HS-5 (cell line): ENCODE measurements at places on chromosomes 13 and 19.

- no peak for DNase-seq
Observed at GRCh38 chr13:100625447-100625846, 36.9 kb upstream of the GGACT start.

DNA sequence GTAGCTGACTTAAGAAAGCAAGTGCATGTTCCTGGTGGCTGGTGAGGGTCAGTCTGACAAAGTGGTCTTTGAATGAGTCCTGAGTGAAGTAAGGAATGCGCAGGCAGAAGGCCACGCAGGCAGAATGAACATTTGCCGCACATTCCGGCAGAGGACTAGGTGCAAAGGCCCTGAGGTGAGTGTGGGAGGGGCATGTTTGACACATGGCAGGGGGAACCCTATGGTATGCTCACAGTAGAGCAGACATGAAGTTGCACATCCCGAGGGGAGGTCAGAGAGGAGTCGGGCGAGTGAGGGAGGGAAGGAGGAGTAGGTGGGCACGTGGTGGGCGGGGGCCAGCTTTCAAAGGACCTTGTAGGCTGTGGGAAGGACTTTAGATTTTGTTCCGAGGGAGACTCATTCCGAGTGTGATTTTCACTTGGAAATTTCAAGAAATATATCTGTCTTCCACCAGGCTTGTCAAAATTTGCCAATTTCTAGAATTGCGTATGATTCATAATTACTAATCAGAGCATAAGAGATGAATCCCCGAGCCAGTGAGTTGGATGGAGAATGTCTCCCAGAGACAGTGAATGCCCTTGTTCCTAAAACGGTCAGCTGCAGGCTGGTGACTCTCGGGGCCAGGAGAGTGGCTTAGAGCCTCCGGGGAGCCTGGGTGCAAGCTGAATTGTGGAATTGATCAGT lies 40.3 kb downstream of the ERICH6B start:
- no peak for DNase-seq

- no peak for DNase-seq
Observed at GRCh38 chr19:8973501-8974091, 36.6 kb downstream of the MUC16 start.

DNA sequence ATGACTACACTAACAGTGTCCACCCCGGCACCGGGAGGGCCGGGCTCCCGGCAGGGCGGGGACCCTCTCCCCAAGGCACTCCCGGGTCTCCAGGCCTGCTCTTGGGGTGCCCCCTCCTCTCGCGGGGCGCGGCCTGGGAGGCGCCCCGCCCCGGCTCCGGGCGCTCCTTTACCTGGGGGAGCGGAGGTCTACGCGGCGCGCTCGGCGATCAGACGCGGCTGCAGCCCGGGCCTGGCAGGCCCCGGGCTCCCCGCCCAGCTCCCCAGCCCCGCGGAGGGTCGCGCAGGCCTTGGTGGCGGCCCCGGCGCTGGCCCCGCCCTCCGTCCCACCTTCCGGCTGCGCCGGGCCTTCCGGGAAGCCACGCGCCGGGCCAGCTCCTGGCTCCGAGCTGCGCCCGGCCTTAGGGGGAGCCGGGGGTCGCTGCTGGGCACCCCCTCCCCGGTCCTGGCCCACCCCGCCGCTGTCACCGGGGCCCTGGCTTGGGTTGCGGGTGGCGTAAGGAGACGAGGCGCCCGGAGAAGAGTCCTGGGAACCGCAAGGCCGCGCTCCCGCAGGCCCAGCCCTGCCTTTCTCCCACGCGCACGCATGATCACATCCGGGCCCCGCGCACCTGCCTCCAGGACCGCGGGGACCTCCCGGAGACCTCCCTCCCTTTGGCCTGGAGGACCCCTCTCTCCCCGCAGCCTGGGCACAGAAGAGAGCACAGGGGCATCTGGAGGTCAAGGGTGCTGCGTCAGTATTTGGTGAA lies at the start of gene C19orf12:
TSS of gene C19orf12 (minus strand) at position 309 of the 748 bp plus-strand sequence. CDS start 6,848 bp downstream, outside the sequence.
- no peak for DNase-seq

- no peak for DNase-seq
Observed at GRCh38 chr13:85549819-85550218, 249.4 kb downstream of the SLITRK6 start.

- no peak for DNase-seq
Observed at GRCh38 chr19:4596033-4596904, 36.8 kb upstream of the SEMA6B start.

DNA sequence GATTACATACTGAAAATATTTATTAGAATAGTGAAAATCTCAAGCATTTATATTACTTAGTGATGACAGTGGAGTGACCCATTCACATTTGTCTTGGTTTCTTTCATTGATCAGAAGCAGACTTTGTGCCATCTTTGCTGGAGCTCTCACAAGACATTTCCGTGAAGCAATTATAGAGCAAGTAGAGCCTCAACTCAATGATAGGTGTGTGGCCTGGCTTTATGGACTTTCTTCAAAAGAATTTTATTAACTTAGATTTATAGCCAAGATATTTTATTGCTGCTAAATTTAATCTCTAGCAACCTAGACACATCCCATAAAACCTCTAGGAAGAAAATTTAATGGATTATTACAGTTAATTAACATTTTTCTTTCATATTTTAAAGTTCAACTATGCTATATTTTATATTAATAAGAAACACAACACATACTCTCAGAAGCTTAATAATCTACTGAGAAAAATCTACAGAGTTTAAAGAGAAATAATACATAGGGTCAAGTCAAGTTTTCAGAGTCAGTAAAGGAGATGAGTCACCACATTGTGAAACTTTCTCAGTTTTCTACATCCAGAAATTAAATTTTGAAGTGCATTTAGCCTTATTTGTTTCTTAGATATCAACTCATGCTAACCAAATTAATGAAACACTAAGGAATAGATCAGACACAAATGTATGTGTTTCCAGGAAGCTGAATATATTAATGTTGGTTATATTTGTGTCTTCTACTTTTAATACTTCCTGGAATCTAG lies 160.5 kb downstream of the LACC1 start:
- no peak for DNase-seq

GRCh38 chr13:113629866-113630265 lies 28.1 kb downstream of the ATP4B start:
- DNase-seq: no peak

- no peak for DNase-seq
Observed at GRCh38 chr13:21164631-21165030, 11.7 kb downstream of the SKA3 start.

GRCh38 chr13:35014606-35015213 lies 72.6 kb downstream of the NBEA start:
- no peak for DNase-seq

DNA sequence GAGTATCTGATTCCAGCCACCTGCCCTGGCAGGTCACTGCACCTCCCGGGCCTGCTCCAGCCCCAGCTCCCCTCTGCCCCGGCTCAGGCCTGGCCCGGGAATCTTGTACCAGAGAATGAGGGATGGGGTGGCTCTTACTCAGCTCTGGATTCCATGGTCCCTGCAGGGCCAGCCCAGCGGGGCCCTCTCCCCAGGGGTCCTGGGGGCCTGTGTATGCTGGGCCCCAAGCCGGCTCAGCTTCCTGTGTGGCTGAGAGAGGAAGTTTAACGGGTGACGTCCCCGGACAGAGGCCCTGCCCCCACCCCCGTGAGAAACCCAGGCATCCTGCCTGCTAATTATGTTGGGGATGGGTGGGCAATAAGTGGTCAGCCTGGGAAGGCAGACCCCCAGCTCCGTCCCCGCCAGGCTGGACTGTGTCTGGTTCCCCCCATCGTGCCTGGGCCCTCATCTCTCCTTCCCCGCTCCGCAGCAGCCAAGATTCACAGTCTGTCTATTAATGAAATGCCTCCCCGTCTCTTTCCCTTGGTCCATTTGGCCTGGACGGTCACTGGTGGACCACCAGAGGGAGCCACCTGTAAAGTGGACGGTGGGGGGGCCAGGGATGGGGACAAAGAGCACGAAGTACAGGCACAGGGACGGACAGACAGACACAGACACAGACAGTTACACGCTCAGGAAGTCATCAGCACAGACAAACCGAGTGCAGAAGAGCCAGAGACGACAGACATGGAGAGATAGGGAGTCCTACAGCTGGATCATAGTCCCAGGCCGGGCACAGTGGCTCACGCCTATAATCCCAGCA lies at the start of gene DENND1C:
TSS of gene DENND1C (minus strand) at position 247 of the 802 bp plus-strand sequence. CDS start at position 155, 92 bp downstream.
- no peak for DNase-seq

GRCh38 chr13:40207001-40207478 lies 459.4 kb downstream of the FOXO1 start:
- no peak for DNase-seq

GRCh38 chr13:108785844-108786243 lies 156.4 kb downstream of the MYO16 start:
- no peak for DNase-seq

DNA sequence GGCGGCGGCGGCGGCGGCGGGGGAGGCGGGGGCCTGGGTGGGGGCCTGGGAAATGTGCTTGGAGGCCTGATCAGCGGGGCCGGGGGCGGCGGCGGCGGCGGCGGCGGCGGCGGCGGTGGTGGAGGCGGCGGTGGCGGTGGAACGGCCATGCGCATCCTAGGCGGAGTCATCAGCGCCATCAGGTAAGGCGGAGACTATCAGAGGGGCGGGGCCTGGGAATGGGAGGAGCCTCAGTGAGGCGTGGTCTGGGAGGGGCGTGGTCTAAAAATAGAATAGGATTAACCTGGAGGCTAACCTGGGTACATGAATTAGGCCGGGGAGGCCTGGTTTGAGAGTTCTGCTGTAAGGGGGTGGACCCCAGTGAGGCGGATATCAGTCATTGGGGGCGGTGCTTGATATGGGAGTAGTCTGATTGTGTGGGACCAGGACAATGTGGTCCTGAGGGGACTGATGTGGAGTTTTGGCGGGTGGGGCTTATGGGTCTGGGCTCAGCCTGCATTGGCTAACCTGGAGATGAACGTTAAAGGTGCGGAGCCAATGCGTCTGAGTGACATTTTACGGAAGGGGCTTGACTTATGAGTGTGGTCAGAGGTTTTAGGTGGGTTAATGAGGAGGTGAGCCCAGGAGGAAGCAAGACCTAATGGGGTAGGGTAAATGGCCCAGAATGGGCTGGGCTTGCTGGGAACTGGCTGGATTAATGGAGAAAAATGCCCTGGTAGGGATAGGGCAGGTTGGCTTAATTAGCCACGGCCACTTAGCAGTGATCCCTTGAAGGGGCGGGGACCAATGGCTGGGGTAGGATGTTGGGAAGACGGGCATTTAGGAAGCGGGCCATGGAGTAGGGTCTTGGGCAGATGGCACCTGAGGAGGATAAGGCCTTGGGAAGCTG lies 1.4 kb downstream of the CAPNS1 start:
- DNase-seq: peak; percentile 60

DNA sequence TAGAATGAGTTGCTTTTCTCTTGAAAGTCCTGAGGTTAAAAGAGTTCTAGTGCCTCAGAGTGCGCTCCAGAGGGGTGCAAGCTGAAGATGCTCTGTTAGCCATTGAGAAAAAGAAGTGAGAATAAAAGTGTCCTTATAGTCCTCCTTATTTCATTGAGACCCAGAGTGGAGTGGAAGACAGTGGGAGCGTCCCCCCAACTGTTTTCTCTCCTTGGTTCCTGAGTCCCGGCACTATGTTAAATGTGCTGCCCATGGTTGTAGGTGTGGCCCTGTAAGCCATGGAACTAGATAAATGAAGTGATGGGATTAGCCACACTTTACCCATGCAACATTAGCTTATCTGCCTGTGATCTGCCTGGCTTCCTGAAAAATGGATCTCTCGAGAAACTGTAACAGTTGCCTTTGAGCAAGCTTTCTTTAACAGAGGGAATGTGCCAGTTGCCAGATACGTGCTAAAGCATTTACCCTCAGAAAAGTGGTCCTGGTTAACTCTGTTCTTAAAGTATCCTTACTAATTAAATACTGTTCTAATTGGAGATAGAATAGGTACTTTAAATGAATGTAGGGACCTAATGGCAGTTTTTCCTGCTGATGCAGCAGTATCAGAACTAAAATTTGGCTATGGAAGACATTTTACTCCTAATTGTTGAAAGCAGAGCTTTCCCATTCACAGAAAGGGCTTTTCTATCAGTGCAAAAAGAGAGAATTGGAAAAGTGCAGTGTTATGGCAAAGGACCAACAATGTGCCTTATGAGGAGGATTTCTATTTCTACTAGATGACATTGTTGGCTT lies 21.4 kb upstream of the PSG9 start:
- no peak for DNase-seq

DNA sequence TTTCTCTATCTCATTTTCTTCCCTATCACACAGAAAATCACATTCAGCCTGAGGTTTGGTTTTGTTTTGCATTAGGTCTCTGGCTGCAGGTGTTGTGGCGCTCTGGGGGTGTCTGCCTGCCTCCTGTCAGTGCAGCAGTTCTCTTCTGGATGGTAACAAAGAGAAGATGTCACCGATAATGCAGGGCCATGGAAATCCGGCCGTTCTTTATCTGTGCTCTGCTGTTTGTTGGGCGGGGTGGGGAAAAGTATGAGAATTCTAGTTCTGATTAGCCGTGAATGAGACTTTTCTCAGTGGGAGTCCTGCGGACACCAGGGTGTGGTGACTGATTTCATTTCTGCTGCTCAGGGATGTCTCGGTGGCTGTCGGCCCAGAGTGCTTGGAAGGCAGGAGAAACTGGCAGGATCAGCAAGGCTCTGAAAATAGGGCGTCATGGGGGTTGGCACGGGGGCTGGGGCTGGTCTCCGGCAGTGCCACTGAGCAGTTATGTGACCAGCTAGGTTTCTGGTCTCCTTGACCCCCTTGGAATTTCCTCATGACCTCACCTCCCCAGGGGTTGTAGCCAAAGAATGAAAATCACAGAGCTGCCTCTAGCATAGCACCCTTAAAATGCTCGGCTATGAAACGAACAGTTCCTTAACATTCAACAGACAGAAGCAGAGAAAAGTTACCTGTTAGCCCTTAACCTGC lies 5.0 kb downstream of the RNF113B start:
- DNase-seq: no peak

- DNase-seq: no peak
Observed at GRCh38 chr13:41648314-41648935, 191.1 kb downstream of the RGCC start.

GRCh38 chr13:90055121-90055520 lies 1292.4 kb upstream of the MIR17HG start:
- no peak for DNase-seq

- no peak for DNase-seq
Observed at GRCh38 chr19:13899393-13899792, 6.5 kb downstream of the BRME1 start.

- no peak for DNase-seq
Observed at GRCh38 chr19:15015946-15016542, 33.2 kb upstream of the CASP14 start.

GRCh38 chr19:56566904-56567273 lies 379 bp upstream of the ZNF470 start:
- DNase-seq: no peak

DNA sequence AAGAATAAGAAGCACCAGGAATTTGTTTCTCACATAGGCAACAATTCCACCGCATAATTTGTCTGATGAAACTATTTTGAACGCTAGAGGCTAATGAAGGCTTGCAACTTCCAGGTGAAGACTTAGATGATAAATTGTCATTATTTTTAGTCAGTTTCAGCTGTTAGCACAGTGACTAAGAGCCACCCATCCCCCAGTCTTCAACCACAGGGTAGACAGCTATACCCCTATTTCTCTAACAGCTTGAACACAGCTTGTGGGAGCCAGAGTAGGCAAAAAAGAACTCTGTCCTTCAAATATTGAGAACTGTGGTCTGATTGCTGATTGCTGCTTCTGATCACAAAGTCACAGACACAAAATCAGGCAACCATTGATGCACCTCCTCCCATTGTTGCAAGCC lies 1124.8 kb upstream of the PRR20A start:
- DNase-seq: no peak

GRCh38 chr13:59545007-59545406 lies 618.7 kb downstream of the DIAPH3 start:
- DNase-seq: no peak
